ENCODE measurements at places on chromosomes 12 and 14. TPM values are rescaled to one million over a fixed set of nuclear protein-coding genes. Genes with fewer than 3 reads are reported as not detected.

Gene TAS2R8
- not detected for total RNA-seq

Gene LIN7A
- total RNA-seq = 0.62 TPM

Gene ESRRB
- 0.30 TPM for total RNA-seq

Gene PAX9
- 2.7 TPM for total RNA-seq

Gene KRT86
- 30.3 TPM for total RNA-seq

Gene LRTM2
- not detected for total RNA-seq

Gene MGP
- not detected for total RNA-seq
